Stimulated activated CD4-positive, alpha-beta T cell treated with anti-CD3 and anti-CD28 coated beads, Interleukin-2, amount 100 ng/mL, for 4 hours (primary cell): ENCODE measurements at places on chromosomes 2 and 18.

- no peak for DNase-seq
These were observed 94.1 kb downstream of the UBE2E3 start for GRCh38 chr2:181074457-181074856.

- no peak for DNase-seq
These were observed 59.2 kb downstream of the ACVR2A start for GRCh38 chr2:147904051-147904450.

GRCh38 chr18:12258719-12259705 is 4.9 kb downstream of the CIDEA start:
- DNase-seq, result no peak

DNA sequence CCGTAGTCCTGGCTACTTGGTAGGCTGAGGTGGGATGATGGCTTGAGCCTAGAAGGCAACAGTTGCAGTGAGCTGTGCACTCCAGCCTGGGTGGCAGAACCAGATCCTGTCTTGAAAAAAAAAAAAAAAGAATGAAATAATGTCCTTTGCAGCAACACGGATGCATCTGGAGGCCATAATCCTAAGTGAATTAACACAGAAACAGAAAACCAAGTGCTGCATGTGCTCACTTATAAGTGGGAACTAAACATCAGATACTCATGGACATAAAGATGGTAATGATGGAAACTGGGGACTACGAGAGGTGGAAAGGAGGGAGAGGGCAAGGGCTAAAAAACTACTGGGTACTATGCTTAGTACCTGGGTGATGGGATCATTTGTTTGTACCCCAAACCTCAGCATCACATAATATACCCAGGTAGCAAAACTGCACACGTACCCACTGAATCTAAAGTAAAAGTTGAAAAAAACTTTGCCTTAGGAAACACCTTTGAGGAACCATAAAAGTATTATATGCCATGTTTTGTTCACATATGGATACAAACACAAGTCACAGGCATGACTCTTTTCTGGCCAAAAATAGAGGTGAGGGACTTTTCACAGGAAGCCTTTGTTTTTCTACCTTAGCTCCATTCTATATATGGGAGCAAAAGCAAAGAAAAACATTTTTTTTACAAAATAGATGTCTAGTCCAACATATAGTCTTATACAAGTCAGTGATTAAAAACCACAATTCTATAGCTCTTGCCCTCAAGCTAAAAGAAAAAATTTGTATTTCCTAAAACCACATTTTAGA is 36.6 kb downstream of the GPR155 start:
- no peak for DNase-seq

DNA sequence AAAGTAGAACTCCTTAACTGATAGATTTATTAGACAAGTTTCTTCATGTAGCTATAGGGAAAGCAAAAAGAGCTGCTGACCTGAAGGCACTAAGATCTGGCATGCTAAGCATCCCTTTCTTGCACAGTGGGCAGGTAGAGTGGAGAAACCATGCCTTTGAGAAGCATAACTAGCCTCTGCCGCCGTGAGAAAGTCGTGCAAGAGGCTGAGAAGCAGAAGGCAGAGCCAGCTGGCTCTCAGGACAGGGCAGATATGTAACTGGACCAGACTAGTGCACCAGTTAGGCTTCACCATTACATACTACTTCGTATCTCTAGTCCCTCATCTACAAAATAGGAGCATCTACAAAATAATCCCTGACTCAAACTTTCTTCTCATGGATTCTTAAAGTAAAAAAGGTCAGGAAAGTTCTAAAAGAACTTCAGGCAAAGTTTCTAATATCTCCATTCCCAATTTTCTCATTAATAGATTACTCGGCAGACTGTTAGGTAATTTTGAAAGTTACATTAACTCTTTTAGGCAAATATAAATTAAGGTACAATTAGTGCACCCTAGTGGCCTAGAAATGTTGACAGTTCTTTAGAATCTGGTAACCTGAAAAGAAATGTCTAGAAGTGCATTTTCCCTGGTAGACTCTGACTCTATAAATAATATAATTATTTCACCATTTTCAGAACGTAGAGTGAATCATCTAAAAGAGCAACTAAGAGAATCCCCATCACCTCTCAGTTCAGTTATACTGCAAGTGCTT is 10.3 kb downstream of the ERBB4 start:
- DNase-seq, result no peak

DNA sequence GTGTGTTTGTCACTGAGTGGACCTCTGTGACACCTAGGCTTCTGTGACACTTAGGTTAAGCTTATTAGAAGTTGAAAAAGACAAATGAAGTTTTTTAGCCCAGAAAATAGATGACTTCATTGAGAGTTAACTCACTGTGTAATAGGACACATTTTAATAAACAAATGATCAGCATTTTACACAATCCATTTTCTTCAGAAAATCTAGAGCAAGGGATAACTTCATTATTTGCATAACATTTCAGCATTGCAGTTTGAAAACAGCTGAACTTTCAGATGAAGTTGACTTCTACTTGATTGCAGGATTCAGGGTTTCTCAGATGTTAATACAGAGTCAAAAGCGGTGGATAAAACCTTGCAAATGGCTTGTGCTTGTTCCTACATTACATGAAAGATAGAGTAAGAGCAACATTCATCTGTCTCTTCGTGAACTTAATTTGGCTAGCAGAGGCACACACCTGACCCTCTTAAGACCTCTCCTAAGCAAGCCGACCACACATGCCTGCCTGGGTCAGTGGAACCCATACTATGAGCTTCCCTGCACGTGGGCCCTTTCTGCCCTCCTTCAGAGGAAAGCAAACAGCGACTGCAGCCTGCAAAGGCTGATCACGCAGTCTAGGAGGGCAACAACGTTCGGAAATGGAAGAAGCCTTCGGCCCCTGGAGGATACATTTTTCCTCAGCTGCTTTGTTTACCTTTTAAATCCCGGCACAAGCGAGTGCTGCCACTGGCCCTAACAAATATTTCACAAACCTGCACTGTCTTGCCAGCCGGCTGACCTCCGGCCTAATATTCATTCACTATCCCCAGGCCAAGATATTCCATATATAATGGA is 16.6 kb downstream of the ITGB1BP1 start:
- DNase-seq, result no peak
